ENCODE measurements at places on chromosomes 6 and 20. TPM values are rescaled to one million over a fixed set of nuclear protein-coding genes. Genes with fewer than 3 reads are reported as not detected.

DNA sequence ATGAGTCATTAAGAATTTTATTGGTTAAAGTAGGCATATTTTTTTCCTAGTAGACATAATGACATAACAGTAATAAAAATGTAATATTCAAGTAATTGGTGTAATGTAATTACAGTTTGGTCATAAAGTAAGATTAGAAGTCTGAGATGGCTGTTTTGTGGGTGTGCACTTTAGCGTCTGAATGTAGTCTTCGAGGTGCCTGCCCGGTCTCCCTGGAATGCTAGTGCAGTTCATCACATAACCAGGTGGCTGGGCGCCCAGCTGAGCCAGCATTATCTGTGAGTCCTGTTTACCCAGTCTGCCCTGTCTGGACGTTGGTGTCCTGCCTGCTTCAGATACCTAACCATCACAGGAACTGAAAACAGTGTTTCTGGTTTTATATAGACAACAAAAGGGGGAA lies 419.1 kb downstream of the CDC5L start:
- DNase-seq: no peak

DNA sequence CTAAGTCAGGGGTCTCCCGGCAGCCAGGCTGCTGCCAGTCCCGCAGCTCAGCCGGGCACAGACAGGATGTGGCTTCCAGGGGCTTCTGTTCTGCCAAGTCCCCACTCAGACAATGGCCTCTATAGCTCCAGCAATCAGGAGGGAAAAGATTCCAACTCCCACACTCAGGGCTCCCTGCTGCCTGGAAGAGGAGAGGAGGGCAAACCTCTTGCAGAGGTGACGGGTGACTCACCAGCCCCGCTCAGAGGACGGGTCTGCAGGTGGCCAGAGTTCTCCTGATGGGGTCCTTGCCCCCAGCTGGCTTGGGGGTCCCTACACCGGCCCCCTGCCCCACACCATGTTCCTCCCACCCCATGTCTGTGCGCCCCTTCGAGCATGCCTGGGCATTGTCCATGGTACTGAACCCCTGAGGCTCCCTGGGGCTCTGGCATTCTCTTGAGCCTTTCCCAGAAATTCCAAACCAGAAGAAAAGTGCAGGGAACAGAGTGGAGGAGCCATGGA lies 32.6 kb downstream of the NTSR1 start:
- DNase-seq: peak; percentile 60

DNA sequence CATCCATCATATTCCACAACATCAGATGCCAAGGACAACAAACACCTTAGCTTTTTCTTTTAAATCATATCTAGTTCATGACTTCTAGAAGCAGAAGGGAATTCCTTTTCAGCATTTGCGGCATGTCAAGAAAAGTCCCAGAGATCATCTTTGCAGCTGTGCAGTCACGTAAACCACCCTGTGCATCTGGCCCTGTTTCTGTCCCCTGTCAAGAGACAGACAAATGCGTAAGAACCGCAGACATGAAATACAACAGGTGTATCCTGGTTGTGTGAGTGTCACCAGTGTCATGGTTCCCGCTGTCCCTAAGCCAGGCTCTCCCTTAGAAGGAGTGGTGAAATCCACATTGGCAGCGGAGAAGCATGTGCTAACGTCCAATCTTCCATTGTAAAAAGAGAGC lies 28.1 kb downstream of the LY86 start:
- peak; percentile 85 for DNase-seq

CDH22 gene
- not detected for total RNA-seq

EPB41L1 gene
- 8.8 TPM for total RNA-seq

GRCh38 chr6:169527306-169527705 lies 174.5 kb downstream of the WDR27 start:
- no peak for DNase-seq

DNA sequence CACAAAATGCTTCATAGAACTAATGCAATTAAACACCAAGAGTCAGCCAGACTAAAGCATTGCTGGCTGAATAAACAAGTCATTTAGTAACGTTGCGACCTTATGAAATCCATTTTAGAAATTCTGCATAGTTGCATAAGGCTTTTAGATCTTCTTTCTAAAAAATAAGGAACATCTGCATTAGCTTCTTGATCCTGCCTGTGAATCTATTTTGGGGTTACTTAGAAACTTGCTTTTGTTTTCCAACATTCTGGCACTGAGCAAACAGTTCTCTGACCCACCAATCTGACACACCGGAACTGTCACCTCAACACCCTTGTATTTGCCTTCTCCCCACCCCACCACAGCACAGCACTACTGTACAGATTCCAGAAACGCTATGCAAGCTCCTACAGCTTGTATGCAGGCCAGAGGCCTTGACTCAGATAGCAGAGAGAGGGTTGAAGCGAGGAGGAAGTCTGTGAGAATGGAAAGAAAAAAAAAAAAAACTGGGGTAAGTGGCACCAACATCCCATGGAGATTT lies 55.0 kb downstream of the KIF13A start:
- DNase-seq: peak; percentile 59

DNA sequence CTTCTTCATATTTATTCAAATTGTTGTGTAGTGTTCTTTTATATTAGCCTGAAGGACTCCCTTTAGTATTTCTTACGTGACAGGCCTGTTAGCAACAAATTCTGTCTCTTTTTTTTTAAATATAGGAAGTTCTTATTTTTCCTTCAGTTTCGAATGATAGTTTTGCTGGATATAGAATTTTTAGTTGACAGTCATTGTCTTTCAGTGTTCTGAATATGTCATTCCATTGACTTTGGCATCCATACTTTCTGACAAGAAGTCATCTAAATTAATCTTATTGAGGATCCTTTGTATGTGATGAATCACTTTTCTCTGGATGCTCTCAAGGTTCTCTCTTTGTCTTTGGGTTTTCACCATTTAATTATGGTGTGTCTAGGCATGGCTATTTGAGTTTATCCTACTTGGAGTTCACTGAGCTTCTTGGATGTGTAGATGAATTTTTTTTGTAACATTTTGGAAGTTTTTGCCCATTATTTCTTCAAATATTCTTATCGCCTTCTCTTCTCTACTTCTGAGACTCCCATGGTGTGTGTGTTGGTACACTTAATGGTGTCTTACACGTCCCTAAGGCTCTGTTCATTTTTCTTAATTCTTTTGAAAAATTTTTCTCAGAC lies 82.5 kb upstream of the GTSF1L start:
- DNase-seq: no peak

GRCh38 chr6:168472363-168472762 lies 31.4 kb downstream of the SMOC2 start:
- no peak for DNase-seq

- DNase-seq: peak; percentile 72
These were observed 16.9 kb upstream of the APMAP start for GRCh38 chr20:25009218-25010145.

RAB44 gene
- not detected for total RNA-seq

DNA sequence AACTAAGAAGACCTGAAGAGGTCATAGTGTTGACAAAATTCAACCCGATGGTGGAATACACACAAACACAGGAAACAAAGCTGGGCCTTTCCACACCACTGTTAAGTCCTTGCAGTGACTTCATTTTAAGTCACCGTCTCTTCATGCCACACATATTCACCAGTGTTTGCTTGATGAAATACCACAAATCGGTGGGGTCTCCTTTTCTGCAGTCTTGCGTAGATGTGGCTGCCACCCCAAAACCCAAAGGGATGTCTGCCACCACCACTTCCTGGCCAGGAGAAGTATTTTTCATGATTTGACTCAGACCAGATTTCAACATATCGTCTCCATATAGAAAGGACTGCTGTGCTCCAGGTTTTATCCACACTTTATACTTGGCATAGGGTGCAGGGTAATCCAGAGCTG lies 11.0 kb upstream of the COL10A1 start:
- no peak for DNase-seq

DNA sequence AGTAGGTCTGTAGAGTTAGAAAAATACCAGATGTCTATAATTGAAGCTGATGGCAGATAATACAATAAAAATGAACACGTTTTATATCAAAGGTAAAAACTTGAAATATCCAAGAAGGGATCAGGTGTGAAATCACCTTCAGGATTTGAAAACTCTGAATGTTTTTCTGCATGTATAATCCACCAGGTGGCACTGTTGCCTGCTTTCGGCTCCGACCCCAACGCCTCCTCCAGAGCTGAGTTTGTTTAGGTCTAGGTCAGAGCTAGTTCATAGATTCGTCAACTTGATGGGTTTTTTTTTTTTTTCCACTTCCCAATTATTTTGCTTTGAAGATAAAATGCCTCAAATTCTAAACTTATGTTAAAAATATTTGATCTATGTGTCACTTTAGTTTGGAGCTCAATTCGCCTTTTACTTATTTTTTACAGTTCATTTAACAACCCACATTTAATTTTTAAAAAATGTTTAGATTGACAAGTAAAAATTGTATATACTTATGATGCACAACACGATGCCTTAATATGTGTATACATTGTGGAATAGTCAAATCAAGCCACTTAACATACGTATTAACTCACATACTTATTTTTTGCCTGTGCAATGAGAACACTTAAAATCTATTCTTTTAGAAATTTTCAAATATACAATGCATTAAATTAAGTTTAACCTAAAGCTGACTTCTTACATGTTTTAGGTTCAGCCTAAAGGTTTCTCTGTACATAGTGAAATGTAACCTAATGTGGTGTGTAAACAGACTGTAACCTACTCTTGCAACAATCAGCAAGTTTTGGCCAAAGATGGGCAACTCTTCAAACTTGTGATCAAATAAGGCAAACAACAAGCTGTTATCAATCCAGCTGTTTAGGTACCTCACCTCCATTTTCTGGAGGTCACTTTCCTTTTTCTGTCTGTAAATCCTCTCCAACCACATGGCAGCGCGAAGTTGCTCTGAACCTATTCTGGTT lies 39.4 kb upstream of the ENPP4 start:
- peak; percentile 57 for DNase-seq

PRRT1 gene
- not detected for total RNA-seq

DNA sequence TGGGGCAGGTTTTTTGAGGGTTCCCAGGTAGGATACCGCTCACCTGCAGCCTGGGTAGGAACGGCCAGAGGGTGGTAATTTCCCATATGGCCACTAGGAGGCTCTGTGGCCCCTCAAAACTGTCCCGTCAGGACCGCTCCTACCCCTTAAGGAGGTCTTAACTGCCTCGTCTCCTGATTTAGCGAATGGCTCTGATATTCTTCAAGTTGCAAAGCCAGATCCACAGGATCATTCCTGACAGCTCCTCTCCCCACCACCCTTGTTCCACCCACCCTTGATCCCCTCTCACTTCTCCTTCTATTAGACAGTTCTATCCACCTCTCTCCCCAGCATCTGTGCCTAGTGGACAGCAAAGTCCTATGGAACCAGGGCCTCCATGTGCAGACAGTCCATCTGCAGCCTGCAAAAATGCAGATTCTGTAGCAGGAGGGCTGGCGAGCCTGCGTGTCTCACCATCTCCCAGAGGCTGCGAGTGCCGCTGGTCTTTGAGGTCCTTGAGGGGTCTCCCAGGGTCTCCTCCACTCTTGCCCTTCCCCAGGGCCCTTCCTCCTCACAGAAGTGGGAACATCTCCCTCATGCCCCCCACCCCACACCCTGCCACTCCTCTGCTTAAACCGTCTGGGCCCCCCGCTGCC lies 34.3 kb upstream of the ZBP1 start:
- DNase-seq: peak; percentile 56

DNA sequence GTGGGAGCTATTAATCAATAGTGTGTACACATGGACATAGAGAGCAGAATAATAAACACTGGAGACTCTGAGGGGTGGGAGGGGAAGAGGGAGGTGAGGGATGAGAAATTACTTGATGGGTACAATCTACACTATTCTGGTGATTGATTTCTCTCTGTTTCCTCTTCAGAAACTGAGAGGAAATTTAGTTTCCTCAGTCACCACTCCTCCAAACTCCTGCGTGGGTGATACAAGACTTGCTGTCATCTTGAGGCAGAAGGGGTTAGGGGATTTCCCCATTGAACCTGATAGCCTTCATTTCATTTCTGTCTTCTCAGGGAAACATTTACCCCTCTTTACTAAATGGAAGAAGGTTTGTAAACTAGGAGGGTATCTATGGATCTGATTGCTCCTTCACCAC lies 84.3 kb upstream of the ESR1 start:
- DNase-seq: no peak

DNA sequence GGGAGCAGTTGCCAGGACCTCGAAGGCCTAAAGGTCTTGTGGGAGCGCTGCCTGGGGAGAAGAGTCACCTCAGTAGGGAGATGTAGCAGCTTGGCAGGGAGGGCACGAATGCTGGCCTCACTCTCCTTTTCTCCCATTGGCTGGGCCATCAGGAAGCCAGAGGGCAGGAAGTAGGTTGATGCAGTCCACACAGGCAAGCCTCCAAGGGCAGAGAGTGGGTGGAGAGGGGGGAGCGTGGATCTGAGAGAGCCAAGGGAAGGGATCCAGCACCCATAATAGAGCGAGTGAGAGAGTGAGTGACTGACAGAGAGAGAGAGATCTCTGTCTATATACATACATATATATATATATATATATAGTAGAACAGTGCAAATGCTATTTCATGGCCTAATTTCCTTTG lies 215.3 kb upstream of the LRFN2 start:
- DNase-seq: no peak

CCN5 gene
- 0.16 TPM for total RNA-seq

DNA sequence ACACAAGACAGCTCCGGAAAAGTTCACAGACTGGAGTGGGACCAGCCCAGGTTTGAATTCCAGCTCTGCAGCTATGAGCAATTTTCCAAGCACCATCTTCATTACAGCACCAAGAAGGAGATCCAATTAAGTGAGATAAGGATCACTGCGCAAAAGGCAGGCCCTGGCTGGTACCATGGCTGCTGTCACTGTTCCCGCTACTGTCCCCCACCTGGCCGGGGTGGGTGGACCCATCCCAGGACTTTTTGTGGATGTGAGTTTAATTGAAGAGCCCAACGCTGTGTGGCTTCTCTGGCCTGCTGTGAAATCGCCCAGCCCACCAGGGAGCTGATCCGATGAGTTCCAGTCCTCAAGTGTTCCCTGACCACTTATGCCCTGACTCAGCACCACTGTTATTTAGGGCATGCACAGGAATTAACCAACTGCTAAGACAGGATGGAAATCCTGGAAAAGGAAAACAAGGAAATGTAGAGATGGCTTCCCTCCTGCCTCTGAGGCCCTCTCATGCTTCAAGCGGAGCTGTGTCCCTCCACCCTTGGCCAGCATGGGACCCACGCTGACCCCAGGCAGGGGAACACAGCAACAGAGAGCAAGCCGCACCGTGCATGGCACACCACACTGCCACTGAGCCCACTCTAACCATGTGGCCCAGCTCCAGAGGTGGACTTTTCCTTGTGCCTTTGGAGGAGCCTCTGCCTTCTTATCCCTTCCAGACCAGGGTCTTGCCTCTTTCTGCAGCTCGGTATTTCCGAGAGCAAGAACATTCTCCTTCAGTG lies 150.0 kb upstream of the CST7 start:
- peak; percentile 66 for DNase-seq

- no peak for DNase-seq
These were observed 2.5 kb upstream of the CLDN20 start for GRCh38 chr6:155261111-155261900.

DNA sequence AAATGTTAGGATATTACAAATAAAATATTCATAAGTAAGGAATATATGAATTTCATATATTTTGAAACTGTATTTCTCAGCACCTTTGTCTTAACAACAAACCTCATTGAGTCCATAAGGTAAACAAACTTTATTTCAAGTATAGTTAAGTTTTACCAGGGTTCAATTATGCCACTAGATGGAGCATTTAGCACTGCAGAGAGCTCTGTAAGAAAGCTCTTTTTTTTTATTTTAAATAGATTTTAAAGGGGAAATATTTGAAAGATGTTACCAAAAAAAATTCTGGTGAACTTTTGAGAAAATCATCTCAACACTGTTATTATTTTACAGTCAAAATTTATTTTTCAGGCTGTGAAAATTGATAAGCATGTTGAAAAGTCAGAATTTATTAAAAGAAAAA lies 955.2 kb upstream of the EYS start:
- peak; percentile 3 for DNase-seq

Measured in myocyte (in vitro differentiated cells).